ENCODE measurements at places on chromosomes 12 and 14. TPM values are rescaled to one million over a fixed set of nuclear protein-coding genes. Genes with fewer than 3 reads are reported as not detected.

The PTGDR gene
- total RNA-seq = not detected

- no peak for DNase-seq
Measured at GRCh38 chr12:52228931-52229330, 4.1 kb upstream of the KRT7 start.

DNA sequence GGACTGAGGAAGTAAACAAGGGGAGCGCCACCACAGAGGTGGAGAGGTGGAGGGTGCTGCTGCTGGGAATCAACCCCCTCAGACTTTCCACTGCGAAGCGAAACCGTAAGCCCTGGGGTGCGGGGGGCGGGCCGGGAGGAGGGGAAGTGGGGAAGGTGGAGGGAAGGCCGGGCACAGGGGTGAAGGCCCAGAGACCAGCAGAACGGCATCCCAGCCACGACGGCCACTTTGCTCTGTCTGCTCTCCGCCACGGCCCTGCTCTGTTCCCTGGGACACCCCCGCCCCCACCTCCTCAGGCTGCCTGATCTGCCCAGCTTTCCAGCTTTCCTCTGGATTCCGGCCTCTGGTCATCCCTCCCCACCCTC, at the start of gene LAG3:
LAG3 (plus strand) TSS at position 190 of the 365 bp plus-strand sequence. CDS start 333 bp downstream, outside the sequence.
- DNase-seq = no peak

The CFL2 gene
- total RNA-seq = 28.5 TPM

DNA sequence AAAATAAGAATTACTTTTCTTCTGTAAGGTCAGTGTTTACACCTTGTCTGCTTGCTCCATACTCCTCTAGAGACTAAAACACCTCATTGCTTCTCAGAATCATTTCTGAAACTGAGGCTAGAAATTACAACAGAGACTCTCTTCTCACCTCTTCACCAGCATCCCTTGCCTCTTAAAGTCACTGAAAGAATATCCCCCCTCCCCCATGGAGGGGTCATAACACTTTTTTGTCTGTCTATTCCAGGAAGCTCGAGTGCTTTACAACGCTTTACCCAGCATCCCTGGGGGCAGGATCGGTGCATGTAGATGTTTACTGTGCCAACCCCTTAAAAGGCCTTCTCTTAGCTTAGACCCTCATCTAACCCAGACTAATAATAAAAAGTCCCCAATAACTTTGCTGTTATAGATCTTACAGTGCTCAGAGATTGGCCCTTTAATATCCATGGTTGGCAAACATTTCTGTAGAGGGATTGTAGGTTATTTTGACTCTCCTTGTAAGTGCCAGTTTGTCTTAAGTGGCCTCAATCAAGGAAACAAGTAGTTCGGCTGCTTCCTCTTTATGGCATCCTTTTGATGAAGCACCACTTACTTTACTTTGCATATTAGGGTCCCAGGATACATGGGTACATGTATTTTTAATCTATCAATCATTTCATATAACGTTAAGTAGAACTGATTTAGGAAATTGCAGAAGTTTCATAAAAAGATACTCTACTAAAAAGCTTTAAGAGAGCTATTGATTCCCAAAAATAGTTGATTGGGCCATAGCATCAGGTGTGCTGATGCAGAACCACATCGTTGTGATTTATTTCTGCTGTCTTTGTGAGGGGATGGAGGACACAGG, 29.3 kb downstream of the PRKCH start:
- DNase-seq = no peak

DNA sequence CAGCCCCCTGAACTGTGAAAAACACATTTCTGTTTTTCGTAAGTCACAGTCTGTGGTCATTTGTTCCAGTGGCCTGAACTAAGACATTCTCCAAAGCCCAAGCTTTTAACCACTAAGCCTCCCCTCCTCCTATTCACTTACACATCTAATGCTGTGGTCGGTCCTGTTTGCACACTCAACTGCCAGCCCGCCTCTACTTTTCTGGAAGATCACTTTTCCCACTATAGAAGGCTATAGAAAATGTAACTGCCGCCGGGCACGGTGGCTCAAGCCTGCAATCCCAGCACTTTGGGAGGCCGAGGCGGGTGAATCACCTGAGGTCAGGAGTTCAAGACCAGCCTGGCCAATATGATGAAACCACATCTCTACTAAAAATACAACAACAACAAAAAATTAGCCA, 524.7 kb upstream of the TMEM132C start:
- DNase-seq = no peak

The LALBA gene
- total RNA-seq = not detected

GRCh38 chr12:31371256-31371620, 45.3 kb upstream of the SINHCAF start:
- DNase-seq = no peak

DNA sequence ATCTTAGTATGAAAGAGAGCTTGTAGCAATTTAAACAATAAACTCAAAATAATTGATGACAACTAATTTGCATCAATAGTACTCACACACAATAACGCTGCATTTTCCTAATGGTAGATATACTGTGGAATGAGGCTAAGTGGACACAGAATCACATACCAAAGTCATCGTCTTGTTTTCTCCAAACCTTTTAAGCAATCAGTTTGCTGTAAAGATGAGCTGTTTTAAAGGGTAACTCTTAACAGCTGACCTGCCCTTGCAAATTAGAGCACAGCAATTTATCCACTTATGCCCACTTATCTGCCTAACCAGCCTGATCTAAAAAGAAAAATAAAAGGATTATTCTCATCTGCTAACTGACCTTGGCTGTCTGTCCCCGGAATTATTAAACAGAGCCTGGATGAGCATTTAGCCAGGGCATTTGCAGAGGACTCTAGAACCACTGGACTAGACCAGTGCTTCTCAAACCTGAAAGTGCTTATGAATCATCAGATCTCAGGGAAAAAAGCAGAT, 174.3 kb upstream of the BCL2L14 start:
- no peak for DNase-seq

The TMPRSS12 gene
- not detected for total RNA-seq

The MGP gene
- total RNA-seq = 0.44 TPM

The TEX22 gene
- total RNA-seq = 0.07 TPM

GRCh38 chr14:90140956-90141316, 79.1 kb downstream of the KCNK13 start:
- no peak for DNase-seq

The TRAF3 gene
- total RNA-seq = 20.4 TPM

DNA sequence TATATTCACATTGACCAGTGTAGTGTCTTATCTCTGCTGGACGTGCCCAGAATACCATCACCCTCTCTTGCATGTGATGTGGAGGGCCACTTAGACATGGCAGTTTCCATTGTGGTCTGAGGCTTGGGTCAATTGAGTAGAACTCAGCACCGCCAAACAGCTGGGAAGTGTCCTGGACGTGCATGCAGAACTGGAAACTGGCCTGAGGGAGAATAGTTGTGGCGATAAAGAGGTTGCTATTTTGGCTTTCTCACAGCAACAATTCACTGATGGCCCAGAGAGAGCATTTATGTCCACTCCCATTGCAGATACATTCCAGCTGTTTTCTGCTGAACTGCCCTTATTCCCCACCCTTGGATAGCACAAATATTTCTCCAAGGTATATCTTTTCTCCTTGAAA, 210.1 kb upstream of the DAAM1 start:
- no peak for DNase-seq
